ENCODE measurements at places on chromosomes 3 and 15.

DNA sequence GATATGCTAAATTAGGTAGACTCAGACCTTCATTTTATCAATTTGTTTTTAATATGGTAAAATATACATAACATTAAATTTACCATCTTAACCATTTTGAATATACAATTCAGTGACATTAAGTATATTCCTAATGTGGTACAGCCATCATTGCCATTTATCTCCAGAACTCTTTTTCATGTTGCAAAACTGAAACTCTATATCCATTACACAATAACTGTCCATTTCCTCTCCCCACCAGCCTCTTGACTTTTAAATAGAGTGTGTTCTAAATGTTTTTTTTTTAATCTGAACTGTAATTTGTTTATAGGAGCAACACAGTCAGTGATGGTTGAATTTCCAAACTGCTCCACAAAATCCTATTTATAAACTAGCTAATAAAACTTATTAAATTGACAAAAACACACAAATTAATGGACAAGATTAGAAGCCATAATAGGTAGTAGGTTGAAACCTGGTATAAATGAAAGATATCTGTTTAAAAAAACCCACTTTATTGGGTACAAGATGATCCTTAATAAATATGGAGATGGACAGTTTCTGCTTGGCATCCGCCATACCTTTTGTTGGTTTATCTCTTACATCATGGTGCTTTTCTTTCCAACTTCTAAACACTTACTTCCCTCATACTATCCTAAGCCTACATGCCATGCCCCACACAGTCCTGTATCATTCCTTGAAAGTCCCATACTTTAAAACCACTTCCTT is 142.4 kb downstream of the ZPLD1 start:
- no peak for DNase-seq

DNA sequence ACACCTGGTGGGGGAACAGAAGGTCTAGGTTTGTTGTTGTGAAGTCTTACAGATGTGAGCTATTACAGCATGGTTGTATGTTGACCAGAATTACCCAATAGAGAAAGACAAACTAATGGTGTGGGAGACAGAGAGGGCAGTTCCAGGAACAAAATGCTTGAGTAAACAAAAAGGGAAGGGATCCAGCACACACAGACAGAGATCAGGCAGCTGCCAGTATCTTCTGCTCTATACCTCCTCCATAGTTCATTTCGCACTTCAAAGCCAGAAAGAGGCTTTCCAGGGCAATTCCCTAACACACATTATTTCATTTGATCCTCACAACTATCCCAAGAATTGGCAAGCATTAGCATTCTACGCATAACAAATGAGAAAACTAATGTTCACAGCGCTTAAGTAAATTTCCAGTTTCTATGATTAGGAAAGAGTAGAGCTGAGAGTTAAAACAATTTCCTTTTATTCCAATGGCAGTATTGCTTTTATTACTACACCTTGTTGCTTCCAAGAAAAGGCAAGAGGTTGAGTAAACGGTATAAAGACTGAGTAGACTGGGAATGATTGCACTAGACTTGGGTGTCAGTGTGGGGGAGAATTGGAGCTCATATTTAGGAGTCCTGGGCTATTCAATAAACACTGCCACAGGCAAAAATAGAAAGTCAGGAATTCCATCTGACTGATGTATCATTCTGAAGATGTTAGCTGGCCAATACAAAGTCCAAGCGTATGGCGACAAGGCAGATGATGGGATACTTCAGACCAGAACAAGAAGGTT is 39.7 kb upstream of the ZNF280D start:
- no peak for DNase-seq

- DNase-seq, result no peak
Measured at GRCh38 chr3:125146626-125147490, 65.7 kb downstream of the SLC12A8 start.

- DNase-seq, result no peak
Measured at GRCh38 chr15:79339588-79340314, 28.8 kb downstream of the TMED3 start.

DNA sequence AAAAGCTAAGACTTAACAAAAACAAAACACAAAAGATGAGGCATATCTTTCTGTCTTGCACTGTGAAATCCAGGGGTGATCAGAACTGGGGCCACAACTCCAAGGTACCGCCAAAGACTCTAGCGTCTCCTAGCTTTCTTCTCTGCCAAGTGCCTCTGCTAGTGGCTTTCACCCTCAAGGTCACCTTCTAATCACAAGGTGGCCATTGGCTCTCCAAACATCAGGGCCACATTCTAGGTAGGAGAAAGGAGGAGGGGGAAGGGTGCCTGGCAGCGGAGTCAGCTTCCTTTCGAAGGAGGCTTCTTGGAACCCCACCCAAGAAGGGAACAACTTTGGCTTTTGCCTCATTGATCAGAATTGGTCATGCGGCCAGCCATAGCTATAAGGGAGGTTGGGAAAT is 168.8 kb upstream of the SMAD3 start:
- no peak for DNase-seq
